Amniotic stem cell (primary cell): ENCODE measurements at places on chromosomes 5 and 9.

GRCh38 chr5:75524071-75524470 lies 12.4 kb downstream of the POLK start:
- no peak for DNase-seq

DNA sequence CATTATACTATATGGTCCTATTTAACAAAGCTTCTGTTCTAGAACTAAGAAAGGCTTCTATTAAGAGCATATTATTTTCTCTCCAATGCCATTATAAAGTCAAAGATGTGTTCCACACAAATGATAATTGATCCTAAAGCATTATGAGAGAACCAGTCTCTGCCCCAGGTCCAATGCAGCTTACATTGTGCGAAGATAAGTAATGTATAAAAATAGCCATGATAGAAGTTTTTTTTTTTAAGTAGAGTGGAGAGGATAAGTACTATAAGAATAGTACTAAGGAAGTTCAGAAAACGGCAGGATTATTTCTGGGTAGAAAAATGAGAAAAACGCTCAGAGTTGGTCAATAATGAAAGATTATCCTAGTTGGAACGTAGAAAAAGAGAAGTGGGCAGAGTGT lies 15.6 kb downstream of the UBTD2 start:
- DNase-seq, result no peak

DNA sequence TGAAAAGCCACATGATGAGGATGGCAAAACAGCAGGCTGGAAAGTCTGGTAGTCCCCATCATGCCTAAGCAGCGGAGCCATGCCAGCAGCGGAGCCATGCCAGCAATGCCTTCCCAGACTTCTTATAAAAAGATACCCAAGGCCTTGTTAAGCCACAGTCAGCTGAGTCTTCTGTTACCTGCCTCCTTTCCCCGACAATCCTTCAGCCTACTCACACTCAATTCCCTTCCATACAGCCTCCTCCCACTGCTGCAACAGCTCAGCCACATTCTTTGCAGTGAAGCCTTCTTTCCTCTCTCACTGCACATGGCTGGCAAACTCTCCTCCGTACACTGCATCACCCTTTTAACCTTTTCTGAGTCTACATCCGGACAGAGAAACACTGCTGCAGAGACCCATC lies 114.9 kb downstream of the AUH start:
- DNase-seq, result no peak

DNA sequence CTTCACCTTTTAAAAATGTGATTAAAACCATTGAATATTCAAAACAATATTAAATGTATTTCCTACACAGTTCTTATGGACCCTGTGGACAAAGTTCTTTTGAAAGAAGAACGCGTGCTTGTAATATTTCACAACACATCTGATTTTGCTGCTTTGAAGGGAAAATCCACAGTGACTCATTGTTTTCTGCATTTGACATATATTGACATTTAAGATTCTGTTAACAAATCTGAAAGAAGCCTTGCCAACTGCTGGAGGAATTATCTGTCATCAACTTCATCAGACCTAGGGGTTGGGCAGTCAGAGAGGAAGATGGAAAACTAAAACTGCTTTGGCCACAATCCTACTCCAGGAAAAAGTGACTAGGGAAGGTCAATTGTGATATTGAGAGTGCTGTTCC lies 56.9 kb upstream of the RASEF start:
- no peak for DNase-seq

GRCh38 chr5:76376148-76376865 lies 26.8 kb upstream of the IQGAP2 start:
- DNase-seq, result no peak

DNA sequence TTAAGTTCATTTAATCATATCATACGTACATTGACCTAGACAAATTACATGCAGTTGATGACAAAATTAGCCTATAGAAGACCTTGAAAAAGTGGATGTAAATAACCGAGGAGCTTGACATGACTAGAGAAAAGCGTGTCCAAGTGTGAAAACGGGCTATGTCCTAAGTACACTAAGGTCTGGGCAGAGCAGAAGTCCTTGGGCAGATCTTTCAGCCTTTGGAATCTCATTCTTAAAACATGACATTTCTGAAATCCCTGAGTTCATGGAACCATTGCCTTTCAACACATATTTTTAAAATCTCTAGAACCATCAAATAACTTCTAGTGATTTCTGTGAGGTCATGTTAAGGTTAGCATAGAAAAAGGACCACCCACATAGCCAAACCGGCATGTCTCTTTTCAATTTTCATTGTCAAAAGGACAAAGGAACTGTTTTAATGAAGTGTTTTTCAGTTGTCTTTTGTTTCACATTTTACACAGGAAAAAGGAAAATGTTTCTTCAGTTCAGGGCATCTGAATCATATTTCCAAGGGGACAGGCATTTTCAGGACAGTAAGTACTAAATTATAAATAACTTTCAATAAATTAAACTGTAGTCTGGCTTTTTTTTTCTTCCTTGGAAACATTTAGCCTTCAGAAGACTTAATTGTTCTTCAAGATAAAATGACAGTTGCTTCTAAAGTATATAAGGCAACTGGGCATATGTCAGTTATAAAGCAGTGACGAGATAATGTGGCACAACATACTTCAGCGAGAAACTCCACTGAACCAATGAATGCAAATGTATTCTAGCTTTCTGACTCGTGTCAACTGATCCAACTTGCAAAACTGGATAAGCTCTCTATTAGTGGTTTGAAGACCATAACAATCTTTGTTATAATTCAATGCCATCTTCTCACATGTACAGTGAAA lies 416.8 kb downstream of the NFIB start:
- DNase-seq, result no peak
